Activated CD8-positive, alpha-beta T cell treated with anti-CD3 and anti-CD28 coated beads, Interleukin-2, amount 10 ng/mL, durations not matched to agents 7 days and 5 days (primary cell): ENCODE measurements at places on chromosomes 1 and 21. TPM values are rescaled to one million over a fixed set of nuclear protein-coding genes. Genes with fewer than 3 reads are reported as not detected.
A peak's percentile ranks its signal among the peaks of the same experiment; 100 is the strongest.

DNA sequence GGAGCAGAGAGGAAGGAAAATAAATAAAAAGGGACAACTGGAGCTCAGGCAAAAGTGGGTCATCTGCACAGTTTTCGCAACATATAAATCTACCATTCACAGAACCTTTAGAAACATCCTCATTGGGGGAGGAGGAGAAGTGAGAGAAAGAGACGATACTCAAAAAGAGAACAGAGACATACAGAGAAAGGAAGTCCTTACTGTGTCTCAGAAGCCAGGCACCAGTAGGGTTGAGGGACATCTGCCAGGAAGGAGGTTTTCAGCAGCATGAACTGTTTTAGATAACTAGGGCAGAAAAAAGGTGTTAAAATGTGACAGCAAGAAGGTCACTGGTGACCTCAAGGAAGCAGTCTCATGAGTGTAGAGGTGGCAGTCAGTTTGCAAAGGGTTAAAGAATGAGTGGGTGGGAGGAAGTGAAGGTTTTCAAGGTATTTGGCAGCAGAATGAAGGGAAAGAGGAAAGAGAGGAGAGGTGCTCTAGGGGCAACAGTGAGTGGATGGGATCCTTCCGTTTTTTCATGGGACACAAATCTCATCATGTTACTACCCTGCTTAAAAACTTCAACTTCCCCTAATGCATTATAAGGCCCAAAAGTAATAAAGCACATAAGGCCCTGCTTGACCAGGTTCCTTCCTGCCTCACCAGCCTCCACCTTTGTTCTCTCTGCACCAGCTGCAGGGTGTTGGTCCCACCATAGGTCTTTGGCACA, 9.5 kb downstream of the JAK1 start:
- peak; percentile 49 for DNase-seq
- H3K36me3 ChIP-seq: peaks cover 14% of the 10 kb centered on the region
- no peak overlapping the region for H3K27ac ChIP-seq

DNA sequence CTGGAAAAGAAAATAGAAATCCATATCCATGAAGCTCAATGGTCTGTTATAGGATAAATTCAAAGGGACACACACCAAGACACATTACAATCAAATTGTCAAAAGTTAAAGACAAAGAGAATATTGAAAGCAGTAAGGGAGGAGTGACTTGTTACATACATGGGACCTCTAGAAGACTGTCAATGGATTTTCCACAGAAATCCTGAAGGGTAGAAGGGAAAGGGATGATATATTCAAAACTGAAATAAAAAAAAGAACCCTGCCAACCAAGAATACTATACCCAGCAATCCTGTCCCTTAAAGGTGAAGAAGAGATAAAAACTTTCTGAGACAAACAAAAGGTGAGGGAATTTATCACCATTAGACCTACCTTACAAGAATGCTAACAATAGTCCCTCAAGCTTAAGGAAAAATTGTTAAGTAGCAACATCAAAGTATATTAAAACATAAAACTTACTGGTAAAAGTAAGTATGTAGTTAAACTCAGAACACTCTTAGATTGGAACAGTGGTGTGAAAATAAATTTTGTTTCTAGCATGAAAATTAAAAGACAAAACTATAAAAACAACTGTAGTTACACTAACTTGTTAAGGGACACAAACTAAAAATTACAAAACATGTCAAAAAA, 103.2 kb upstream of the APP start:
- no peak overlapping the region for H3K27ac ChIP-seq
- H3K4me3 ChIP-seq: no peak overlapping the region
- no peaks in the 10 kb centered on the region for H3K36me3 ChIP-seq

Gene OLIG1
- not detected for total RNA-seq

DNA sequence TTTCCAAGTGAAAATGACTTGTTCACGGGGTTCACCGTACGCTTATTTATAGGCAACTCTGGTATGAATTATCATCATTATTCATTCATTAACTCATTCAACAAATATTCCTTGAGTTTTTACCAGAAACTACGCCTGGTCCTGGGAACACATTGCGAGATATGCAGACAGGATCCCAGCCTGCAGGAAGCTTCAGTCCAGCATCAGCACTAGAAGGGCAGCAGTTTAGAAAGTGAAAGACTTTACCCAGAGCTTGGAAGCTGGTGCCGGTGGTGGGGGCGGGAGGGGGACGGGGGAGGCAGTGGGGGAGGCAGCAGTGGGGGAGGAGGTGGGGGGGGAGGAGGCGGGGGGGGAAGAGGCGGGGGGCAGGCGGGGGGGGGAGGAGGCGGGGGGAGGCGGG, 55.9 kb downstream of the SETD4 start:
- no peaks in the 10 kb centered on the region for H3K4me1 ChIP-seq
- H3K27ac ChIP-seq: no peak overlapping the region
- DNase-seq: no peak
- H3K27me3 ChIP-seq: peaks cover 6% of the 10 kb centered on the region

DNA sequence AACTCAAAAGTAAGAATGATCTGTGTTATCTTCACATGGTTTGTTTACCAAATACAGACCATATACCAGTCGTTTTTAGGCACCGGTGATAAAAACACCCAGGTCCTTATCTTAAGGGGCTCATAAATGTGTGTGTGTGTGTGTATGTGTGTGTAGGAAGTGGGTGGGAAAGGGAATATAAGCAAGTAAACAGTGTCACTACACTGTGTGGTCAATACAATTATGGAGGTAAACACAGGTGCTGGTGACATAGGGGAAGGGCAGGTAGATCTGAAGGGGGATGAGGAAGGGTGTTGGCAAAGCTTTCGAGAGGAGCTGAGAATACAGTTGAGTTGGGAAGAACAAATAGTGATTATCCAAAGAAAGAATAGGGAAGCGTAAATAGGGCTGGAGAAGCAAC, 19.1 kb upstream of the MRPS6 start:
- no peak overlapping the region for H3K4me3 ChIP-seq
- no peak overlapping the region for H3K27ac ChIP-seq
- no peak for DNase-seq
- H3K27me3 ChIP-seq: no peaks in the 10 kb centered on the region
- no peaks in the 10 kb centered on the region for H3K36me3 ChIP-seq

GRCh38 chr21:16873596-16873995, 639.2 kb upstream of the CXADR start:
- H3K4me1 ChIP-seq: no peaks in the 10 kb centered on the region
- no peak overlapping the region for H3K27ac ChIP-seq
- no peak overlapping the region for H3K4me3 ChIP-seq
- DNase-seq: no peak

GRCh38 chr21:38714999-38715398, 90.7 kb upstream of the ETS2 start:
- peaks cover 16% of the 10 kb centered on the region for H3K27me3 ChIP-seq
- H3K4me1 ChIP-seq: no peaks in the 10 kb centered on the region
- no peak overlapping the region for H3K4me3 ChIP-seq
- no peaks in the 10 kb centered on the region for H3K36me3 ChIP-seq

Gene NBPF26
- total RNA-seq: 22.6 TPM

DNA sequence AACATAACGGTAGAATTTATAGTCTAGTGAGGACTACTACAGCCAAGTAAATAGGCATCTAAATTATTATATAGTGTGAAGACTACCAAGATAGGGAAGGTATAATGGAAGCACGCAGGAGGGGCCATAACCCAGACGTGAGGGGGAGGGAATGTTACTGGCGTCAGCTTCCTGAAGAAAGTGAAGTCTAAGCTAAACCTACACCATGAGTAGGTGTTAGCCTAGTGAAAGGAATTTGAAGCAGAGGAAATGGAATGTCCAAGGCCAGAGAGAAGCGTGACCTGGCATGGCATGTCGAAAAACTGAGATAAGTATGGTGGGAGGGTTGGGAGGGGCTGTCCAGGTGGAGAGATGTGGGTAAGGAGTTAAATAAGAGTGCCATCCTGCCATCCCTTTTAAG, 140.5 kb downstream of the SLC44A5 start:
- no peaks in the 10 kb centered on the region for H3K4me1 ChIP-seq
- H3K27me3 ChIP-seq: no peaks in the 10 kb centered on the region
- no peaks in the 10 kb centered on the region for H3K36me3 ChIP-seq
- H3K27ac ChIP-seq: no peak overlapping the region
- no peak for DNase-seq

DNA sequence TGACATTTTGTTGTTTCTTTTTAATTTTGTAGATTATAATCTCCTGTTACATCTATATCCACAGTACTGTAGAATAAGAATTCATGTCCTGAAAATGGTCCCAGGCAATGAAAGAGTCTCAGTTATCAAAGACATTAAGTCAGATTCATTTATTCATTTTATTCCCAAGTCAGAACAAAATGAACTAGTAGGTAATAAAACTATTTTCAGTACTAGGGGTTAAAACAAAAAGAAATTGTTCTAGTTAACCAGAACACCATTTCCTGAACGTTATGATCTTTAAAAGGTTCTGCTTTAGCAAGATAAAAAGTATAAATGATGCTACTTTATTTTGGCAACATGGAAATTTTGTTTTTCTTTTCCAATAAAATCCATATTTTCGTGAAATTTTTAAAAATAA, 6.8 kb upstream of the DYNLT5 start:
- H3K27ac ChIP-seq: no peak overlapping the region
- no peak overlapping the region for H3K4me3 ChIP-seq
- no peak for DNase-seq

DNA sequence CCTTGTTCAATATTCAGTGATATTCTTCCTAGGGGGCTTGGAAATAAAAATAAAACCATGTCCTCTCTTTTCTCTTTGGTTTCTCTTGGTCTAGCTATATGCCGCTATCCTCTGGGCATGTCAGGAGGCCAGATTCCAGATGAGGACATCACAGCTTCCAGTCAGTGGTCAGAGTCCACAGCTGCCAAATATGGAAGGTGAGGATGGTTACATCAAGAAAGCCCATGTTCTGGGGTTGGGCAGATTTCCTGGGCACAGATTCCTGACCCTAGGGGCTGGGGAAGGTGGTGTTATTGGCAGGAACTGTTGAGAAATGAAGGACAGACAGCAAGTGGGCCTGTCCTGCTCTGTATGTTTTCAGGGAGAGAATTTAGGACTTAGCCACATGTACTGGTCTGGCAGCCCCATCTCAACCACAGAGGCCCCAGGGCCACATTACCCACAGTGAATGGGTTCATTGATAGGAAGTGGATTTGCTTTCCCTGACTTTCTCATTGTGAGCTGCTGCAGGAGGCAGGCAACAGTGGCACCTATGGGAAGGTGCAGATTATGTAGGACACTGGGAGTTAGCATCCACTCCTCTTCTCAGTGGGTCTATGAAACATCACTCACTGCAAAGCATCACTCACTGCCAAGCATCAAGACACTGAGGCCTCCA, 37.4 kb upstream of the HSD17B7 start:
- H3K27ac ChIP-seq: no peak overlapping the region
- peaks cover 3% of the 10 kb centered on the region for H3K27me3 ChIP-seq
- H3K36me3 ChIP-seq: no peaks in the 10 kb centered on the region
- no peak for DNase-seq

GRCh38 chr1:86756062-86756406, 51.7 kb downstream of the SH3GLB1 start:
- H3K4me1 ChIP-seq: no peaks in the 10 kb centered on the region
- no peak overlapping the region for H3K4me3 ChIP-seq
- DNase-seq: no peak
- no peaks in the 10 kb centered on the region for H3K36me3 ChIP-seq
- no peak overlapping the region for H3K27ac ChIP-seq
- peaks cover 11% of the 10 kb centered on the region for H3K27me3 ChIP-seq

DNA sequence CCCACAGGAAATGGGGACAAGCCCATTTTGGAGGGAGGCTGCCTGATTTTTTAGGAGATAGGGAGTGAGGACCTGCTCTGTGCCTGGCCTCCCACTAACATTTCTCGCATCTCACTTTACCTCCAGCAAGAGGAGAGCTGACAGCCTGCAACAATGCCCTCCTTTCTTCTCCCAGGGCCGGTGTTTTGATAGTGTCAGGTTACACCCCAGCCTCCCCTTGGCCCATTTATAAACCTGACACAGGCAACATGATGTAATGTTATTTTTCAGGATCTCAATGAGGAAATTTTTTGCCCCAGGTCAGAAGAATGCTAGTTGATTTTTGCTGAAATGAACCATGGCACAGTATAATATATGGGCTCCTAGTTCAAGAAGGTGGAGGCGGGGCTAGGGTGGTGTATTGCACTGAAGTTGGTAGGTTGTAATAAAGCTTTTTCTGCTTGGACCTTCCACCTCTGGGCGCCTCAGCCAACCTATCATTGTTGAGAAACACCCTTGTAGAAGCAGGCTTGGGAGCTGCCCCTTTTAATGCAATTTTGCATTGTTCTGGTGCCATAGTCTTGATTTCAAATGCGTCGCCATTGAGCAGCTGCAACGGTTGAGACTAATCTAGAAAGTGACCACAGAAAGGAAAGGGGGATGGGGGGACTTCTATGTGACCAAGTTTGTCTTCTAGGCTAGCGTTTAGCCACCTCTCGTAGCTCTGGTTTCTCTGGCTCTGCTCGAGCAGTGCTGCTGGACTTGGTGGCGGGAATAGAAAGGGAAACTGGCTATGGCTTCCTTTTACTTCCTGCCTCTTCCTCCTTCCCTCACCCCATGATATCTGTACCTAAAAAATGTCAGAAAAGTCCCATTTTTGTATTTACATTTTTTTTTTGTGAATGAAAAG, 53.0 kb downstream of the PBX1 start:
- DNase-seq: no peak
- H3K4me1 ChIP-seq: no peaks in the 10 kb centered on the region
- no peak overlapping the region for H3K27ac ChIP-seq
- no peaks in the 10 kb centered on the region for H3K27me3 ChIP-seq
- no peaks in the 10 kb centered on the region for H3K36me3 ChIP-seq
- H3K4me3 ChIP-seq: no peak overlapping the region

DNA sequence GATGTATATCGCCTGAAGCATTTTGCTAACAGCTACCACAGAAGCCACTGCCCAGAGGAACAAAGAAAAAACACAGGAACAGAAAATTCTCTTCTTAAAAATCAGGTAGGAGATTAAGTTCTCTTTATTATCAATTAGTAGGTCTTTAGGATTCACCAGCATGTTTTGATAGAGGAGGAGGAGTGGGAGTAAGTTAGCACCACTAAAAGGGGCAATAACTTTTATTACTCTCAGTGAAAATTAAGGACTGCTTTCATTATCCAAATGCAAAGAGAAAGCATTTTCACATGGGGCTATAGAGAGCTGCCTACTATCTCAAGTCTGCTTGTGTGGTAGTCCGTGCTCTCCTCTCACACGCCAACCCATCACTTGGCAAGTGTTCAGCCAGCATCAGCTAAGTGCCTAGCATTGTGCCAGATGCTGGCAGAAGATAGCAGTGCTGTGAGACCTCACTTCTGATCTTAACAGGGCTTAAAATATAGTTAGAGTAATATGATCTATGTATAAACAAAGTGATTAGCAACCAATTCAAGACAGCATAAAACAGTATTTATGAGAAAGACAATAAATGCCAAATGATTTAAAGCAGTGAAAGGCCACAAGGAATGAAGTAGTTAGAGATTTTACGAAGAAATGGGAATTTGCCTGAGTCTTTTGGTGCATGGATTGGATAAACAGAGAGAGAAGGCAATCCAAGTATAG, 39.8 kb downstream of the ASTN1 start:
- H3K4me1 ChIP-seq: no peaks in the 10 kb centered on the region
- no peak overlapping the region for H3K4me3 ChIP-seq
- H3K27me3 ChIP-seq: no peaks in the 10 kb centered on the region
- DNase-seq: no peak
- no peaks in the 10 kb centered on the region for H3K36me3 ChIP-seq
- no peak overlapping the region for H3K27ac ChIP-seq
